ENCODE measurements at places on chromosomes 11 and 22.
A peak's percentile ranks its signal among the peaks of the same experiment; 100 is the strongest.

- DNase-seq = no peak
Measured at GRCh38 chr22:48942698-48943566, 884.7 kb downstream of the BRD1 start.

- DNase-seq = no peak
Measured at GRCh38 chr11:101863361-101863760, 51.4 kb upstream of the CEP126 start.

DNA sequence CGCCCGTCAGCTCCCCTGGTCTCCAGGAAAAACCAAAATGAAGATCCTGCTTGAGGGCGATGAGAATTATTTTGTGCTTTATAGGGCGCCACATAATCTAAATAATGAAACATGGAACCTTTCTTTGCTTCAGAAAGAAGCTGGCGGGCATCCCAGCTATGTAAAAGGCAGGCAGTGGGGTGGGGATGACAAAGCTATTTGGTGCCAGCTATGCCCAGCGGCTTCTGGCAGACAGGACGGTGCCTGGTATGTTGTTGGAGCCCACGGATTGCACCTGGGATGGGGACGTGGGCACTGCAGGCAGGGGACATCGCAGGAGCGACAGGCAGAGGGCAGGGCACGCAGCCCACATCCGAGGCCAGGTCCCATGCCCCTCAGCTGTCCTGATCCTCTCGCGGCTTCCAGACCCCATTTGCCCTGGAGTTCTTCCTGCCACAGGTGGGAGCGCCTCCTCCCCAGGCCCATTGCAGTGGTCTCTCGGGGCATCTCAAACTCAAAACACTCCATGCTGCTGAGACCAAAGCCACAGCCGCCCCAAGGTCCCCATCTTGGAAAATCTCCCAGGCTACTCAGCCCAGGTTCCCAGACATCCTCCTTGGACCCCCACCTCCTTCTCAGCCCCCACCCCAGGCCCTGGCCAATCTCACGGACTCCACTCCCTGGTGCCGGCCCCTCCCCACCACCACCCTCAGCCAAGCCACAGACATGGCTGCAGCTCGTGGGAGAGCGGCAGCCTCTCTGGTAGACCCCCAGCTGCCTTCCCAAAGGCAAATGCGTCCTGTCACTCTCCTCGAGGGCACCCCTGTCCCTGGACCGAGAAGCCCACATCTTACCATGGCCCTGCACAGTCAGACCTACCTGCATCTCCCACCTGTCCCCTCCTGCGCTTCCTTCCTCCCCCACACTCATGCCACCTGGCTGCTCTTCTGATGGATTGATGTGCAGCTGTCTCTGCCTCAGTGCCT, 45.7 kb downstream of the SHISAL1 start:
- DNase-seq = no peak

- no peak for DNase-seq
Measured at GRCh38 chr11:11916981-11917399, 75.2 kb downstream of the USP47 start.

DNA sequence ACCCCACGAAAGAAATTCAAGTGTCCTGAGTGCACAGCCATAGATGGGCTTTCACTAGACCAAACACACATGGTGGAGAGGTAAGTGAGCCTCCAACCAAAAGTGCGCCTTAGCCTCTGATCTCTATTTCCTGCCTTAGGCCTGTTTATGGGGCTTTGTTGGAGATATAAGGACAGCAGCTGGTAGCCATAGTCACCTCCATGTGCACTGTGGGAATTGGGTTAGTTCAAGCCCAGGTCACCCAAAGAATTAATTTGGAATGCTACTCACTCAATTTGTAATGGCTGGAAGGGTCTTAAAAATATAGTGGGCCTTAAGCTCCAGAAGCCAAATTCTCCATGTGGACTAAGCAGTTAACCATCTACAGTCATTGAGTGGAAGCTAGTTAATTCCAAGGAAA, 73.6 kb downstream of the ALX4 start:
- DNase-seq = no peak

- no peak for DNase-seq
Measured at GRCh38 chr11:11583801-11584529, 37.8 kb downstream of the GALNT18 start.

- DNase-seq = no peak
Measured at GRCh38 chr11:44643217-44643616, 77.8 kb downstream of the CD82 start.

DNA sequence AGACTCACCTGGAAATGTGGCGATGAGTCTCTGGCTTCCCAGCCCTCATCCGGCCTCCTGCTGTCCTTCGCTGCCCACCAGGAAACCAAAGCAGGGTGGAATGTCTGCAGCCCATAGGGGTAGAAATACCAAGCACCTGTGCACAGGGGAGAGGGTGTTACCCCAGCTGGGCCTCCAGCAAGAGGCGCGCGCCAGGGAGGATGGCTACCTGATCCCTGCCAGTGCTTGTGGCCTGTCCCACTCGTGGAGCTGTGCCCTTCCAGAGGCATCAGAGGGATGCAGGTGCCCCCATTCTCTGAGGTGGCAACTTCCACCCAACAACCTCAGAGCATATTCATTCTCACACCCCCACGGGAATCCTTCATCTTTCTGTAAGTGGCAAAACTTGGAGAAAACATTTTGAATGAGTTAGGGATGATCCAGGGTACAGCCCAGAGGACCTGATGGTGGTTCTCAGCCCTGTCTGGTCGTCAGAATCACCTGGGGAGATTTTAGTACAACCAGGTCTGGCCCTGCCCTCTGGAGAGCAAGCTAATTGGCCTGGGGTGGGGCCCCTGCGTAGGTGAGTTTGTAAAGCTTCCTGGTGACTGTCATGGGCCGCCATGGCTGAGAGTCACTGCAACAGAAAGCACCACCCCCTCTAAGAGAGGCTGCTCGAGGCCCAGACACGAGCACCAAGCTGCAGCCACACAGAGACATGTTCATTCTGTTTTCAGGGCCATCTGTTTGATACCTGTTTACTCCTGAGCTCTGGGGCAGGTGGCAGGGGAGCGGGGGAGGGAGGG, 9.9 kb downstream of the SUN2 start:
- DNase-seq = no peak

- no peak for DNase-seq
Measured at GRCh38 chr11:5277807-5278382, 8.2 kb upstream of the HBE1 start.

GRCh38 chr22:22952531-22953280, 65.1 kb downstream of the IGLL5 start:
- no peak for DNase-seq

DNA sequence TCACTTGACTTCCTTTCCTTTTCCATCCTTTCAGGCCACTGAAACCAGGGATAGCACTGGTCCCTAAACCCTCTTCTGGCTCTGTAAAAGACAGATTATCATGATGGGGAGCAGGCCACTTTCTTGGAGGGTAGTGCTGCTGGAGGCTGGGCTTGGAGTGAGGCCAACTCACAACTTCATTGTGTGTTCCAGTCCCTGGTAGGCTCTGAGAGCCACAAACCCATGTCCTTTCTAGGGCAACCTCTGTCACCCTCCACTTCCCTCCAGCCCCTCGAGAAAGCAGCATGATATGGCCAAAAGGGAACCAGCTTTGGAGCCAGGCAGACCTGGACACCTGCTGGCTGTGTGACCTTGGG, 2.3 kb downstream of the TKFC start:
- DNase-seq = no peak

DNA sequence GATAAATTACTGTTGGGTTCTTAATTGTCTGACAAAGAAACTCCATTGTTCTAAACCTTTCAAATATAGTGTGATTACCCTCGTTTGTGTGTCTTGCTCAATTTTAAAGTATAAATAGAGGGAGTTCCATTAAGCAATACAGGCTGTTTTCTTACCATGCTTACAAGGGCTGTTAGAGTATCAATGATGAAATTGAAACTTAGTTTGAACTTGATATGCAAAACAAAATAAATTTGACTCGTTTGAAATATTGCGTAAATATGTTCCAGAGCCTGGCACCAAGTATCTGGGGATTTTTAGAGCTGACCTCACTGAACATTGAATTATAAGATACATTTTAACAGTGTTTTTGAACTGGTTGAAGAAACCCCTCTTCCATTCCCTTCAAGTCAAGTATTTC, 31.7 kb downstream of the TEAD1 start:
- DNase-seq = no peak

GRCh38 chr11:2139621-2140337, 590 bp upstream of the IGF2 start:
- no peak for DNase-seq

DNA sequence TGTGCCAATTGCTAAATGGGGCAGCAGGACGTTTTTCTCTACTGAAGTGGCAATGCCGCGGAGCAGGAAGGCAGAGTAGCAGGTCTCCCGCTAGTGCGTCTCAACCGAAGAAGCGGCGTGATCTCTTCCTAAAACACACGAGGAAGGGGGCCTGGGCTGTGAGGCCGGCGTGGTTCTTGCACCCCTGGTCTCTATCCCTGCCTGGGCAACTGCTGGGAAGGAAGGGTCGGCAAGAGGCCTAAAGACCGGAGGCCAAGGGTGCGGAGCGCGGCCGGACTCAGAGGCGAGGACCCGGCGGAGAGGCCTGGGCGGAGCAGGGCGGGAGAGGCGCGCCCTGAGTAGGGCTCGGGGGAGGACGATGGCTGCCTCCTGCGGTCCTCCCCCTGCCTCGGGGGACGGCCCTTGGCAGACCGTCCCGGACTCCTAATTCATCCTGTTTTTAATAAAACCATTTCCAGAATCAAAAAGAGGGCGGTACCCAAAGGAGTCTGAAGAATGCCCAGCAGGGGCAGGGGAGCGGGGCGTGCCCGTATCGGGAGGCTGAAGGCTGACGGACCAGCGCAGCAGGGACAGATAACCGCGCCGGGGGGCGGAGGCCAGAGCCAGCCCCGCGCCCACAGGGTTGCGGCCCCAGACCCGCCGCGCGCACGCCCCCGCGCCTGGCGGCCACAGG, 572 bp upstream of the APLP2 start:
- DNase-seq = peak; percentile 83

GRCh38 chr11:31417357-31417756, 47.7 kb downstream of the DNAJC24 start:
- no peak for DNase-seq

DNA sequence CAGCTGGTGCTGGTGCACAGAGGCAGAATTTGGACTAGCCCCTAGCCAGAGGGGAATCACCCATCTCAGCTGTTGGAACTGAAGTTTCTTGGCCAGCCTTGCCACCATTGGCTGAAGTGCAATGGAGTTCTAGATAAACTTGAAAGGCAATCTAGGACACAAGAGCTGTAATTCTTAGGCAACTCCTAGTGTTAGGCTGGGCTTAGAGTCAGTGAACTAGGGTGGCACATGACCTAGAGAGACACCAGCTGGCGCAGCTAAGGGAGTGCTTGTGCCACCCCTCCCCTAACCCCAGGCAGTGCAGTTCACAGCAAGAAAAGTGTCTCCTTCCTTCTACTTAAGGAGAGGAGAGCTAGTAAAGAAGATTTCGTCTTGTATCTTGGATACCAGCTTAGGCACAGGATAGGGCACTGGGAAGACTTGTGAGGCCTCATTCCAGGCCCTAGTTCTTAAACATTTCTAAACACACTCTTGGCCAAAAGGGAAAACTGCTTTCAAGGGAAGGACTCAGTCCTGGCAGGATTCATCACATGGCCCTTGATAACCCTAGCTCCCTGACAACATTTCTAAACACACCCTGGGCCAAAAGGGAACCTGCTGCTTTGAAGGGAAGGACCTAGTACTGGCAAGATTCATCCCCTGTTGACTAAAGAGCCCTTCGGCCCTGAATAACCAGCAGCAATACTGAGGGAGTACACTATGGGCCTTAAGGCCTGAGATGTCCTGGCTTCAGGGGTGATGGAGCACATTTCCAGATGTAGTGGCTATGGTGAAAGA, 53.4 kb downstream of the XRRA1 start:
- DNase-seq = no peak

DNA sequence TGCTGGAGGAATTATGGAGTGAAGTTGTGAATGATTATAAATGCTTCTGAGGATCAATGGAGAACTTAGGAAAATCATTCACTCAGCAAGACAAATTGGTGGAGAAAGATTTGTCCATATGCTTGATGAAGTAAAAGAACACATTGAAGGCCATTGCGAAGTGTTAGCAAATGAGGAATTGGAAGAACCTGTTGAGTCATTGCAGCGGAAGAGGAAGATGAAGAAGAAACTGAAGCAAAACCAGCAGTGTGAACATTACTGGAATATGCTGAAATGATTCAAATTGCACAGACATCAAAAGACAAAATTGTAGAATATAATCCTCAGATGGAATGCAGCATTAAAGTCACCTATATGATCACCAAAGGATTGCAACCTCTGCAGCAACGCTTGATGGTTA, 168.1 kb downstream of the ADAMTS15 start:
- no peak for DNase-seq

DNA sequence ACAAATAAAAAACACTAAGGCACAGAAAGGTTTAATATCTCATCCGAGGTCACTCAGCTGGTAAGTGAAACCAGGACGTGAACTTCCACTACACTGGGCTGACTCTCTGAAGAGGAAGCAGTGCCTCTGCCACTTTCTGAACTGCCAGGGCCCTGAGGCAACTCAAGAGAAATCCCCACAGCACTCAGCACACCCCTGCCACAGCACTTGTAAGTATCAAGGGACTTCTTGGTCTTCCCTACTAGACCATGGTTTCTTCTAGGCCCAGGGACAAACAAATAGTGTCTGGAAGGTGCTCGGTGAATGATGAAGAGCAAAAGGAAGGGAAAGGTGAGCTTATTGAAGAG, 49.7 kb downstream of the RPL27A start:
- DNase-seq = no peak

DNA sequence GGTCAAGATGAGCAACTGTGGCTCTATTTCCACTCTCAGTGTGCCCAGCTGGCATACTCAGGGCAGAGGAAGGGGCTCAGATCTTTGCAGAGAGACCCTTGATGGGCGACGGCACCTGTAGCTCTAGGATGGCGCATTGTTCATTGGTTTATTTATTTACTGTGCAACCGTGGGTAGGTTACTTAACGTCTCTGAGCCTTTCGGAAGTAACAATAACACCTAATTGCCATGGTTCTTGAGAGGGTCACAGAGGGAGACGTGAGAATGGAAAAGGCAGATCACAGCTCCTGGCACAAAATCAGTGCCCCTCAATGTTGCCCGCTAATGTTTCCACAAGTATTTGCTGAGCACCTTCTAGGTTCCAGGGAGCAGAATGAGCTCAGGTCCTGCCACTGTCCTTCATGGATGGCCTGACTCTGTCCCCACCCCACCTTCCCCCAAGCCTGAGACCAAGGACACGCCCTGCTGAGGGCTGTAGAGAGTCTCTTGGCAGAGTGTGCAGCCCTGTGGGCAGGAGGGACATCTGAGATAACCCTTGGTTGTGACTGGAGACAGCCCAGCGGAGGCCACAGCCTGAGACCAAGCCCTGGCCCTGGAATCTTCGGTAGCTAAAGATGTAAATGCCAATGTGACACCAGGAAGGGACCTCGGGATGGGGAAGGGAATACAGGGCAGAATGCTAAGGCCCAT, 780 bp upstream of the ALDH3B2 start:
- DNase-seq = no peak

GRCh38 chr11:88360141-88360540, 22.6 kb upstream of the CTSC start:
- no peak for DNase-seq

Measured in midbrain (tissue), 1 donor.